ENCODE measurements at places on chromosomes 1 and 21.

DNA sequence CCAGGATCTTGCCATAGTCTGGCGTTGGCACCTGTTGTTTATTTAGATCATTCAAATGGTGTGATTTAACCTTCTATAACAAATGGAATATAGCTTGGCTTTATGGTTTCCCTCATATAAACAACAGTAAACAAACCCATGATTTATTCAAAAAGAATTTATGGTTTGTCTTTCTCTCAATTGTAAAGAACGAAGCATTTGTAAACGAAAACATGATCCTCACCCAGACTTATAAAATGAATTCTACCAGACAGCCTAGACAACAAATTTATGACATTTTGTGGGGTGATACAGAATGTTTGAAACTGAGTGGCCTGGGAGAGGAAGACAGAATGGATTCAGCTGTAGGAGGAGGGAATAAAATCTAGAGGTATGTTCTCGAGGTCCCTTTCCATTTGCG is 66.1 kb upstream of the PTGFR start:
- no peak for DNase-seq

DNA sequence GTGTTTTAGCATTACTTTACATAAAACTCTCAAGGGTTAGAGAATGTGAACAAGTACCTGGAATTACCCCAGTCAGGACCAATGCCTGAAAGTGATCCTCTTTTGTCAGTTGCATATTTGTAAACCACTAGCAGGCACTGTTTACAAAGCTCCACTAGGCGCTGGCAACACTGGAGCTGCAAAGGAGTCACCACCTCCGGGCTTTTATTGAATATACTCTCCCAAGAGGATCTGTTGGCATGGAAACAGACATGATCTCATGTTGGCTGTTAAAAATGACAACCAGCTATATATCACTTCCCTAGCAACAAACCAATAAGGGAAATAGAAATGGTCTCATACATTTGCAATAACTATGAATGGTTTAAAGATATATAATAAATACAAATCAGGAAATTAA is 116.0 kb downstream of the TTLL7 start:
- DNase-seq, result no peak

DNA sequence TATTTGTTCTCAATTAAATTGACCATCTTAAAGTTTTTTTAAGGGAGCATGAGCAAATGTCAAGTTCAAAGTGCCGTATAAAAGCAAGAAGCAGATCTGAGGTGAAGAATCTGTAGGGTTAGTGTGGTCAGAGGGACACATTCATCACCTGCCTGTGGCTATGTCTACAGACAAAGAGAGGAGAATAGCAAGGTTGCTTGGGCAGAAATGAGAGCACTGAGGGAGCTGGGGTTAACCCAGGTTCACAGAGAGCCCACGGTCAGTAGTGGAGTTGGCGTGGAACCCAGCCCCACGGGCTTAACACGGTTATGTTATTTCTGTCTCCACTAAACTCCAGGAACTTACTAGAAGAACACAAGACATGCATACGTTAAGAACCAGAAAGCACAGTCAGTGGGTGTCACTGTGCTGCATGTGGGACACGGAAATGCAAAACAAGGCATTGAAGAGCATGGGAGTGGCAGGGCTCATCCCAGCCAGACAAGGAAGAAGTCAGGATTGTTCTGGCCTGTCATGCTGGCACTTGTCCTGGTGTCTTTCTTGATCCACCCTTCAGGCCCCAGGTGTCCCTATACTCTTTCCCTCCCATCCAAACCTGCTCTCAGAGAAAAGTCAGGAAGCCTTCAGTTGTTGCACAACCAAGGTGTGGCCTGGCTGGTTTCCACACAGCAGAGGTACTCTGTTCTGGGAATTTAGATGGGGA is 95.5 kb upstream of the IVNS1ABP start:
- DNase-seq, result no peak

GRCh38 chr1:179144626-179145025 is 62.8 kb downstream of the TOR3A start:
- peak; percentile 18 for DNase-seq

GRCh38 chr1:32897082-32898049 is 3.8 kb downstream of the TMEM54 start:
- DNase-seq, result no peak

DNA sequence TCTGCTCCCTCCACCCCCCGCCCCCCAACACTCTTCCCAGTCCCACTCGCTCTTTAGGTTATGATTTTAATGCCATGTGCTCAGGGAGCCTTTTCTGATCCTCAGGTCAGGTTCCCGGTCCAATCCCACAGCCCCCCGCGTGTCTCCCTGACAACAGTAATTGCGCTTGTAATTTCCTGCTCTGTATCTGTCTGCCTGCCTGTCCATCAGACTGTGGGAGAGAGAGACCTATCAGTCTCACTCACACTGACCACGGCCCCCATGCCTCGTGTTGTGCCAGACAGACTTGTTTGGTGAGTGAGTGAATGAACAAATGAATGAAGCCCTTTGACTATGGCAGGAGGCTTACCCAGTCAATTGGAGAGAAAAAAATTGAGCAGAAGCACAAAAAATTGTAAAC is 50.8 kb upstream of the ECE1 start:
- no peak for DNase-seq

GRCh38 chr1:61605607-61606321 is 119.2 kb downstream of the TM2D1 start:
- peak; percentile 52 for DNase-seq

DNA sequence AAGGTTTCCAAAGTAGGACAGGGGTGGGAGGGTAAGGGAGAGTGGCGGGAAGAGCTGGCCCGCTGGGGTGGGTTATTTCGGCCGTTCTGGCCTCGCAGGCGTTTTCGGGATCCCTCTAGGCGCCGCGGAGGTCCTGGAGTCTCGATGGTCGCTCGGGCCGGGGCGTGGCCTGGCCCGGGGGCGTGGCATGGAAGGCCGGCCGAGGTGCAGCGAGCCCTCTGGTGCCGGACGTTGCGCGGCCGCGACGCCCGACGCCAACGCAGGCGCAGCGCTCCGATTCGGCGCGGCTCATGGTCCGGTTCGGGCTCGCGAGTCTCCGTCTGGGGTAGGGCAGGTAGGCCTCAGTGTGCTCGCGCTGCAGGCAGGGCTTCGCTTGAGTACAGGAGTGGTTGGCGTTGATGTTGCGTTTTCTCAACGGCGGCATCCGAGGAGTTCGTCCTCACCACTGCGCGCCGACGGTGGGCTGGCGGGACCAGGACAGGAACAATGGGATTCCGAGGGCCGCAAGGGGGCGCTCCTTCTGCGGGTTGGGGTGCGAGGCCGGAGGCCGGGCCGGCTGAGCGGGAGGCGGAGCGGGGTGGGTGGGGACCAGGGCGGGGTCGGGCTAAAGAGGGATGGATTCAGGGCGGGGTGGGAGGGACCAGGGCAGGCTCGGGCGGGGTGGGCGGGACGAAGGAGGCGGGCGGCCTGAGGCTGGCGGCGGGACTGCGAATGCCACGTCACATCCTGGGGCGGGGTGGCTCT is at the start of gene PGBD2:
Gene PGBD2 (plus strand): TSS at position 227 of the 744 bp plus-strand sequence. CDS start 7,628 bp downstream, outside the sequence.
- DNase-seq, result peak; percentile 97

DNA sequence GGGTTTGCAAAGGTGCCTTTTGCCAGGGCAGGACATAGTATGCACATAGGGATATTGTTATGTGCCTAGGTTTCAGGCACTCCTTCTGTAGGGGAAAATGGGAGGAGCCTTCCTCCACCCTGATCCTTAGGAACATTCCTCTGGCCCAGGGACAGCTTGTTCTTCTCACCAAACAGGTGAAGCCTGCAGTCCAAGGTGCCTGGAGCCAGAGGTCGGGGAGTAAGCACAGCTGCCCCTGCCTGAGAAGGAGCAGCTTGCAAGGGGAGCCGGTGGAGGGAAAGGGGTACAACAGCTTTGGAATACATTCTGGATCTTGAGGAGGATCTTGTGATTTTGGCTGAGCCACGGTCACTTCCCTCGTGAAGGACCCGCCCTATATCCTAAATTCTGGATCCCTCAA is 82.4 kb upstream of the CD1D start:
- DNase-seq, result no peak

GRCh38 chr1:67429011-67429527 is 1.1 kb downstream of the SERBP1 start:
- DNase-seq, result peak; percentile 54

GRCh38 chr1:103197216-103197615 is 88.9 kb upstream of the COL11A1 start:
- peak; percentile 72 for DNase-seq

DNA sequence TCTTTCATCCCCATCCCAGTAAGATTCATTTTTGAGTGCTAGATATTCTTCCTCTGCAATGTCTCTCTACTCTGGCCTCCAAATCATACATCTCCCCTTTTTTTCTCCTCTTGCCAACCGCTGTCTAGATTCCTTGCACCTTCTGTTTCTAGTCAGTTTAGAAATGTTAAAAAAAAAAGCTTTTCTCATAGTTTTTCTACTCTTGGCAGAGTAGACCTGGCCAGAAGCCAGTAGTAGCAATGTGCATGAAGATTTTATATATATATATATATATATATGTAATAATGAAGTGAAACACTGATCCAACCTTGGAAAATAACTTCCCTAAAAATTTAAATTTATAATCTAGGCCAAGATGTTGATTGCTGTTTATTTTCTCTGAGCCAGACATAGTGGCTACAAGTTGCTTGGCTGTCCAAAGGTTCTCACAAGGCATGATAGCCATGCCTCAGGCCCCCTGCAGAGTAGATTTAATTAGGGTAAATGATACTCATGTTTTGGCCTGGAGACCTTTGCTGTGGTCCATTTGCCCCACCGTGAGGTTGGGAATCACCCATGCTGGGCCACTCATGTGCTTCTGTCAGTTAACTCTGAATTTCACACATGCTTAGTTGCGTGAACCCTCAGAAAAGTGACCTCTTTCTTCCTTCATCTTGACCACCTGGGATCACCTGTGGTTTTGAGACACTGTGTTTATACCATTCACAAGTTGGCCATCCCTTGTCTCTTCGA is 103.4 kb upstream of the KCNE2 start:
- no peak for DNase-seq

DNA sequence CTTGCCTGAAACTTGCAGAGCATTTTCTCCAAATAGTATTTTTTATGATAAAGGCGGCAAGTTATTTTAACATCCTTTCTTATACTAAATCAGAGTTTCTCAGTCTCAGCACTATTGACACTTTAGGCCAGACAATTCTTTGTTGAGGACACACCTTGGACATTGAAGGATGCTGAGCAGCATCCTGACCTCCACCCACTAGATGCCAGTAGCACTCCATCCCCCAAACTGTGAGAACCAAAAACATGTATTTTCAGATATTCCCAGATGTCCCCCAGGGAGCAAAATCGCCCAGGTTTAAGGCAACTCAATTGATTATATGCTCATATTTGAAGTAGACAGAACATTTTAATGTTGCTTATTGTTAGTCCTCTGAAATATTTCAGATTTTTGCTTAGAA is 299.4 kb downstream of the ZP4 start:
- no peak for DNase-seq

DNA sequence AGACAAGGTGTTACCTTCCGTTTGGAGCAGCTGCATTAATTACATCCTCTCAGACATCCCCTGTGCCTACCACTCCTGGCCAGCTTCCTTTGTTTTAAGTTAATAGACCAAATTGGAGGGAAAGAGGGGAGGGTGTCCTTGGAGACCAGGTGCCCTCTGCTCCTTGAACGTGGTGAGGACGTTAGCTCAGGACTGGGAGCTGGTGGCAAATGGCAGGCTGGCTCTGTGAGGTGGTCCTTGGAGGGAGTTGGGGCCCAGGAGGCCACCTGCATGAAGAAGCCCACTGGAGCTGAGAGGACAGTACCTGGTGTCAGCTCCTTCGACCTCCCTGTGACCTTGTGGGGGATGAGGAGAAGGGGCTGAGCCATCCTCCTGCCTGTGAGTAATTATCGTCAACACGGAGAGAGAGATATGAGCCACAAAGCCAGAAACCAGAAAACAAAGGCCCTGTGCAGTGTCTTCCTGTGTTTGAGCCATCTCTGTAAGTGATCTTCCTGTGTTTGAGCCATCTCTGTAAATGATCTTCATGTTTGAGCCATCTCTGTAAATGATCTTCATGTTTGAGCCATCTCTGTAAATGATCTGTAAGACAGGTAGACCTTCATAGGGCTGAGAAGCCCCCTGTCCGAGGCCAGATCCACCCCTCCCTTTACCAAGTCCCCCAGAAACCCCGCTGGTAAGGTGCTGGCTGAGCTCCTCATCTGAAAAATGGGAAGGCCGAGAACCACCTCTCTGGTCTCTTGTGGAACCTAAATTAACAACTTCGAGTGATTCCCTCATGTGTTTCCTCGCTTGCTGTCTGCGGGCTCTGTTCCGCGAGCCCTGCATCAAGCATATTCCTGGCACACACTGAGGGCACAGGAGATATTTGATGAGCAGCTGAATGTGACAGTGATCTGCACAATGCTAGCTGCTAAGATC is 126.0 kb downstream of the CAMTA1 start:
- DNase-seq, result no peak

DNA sequence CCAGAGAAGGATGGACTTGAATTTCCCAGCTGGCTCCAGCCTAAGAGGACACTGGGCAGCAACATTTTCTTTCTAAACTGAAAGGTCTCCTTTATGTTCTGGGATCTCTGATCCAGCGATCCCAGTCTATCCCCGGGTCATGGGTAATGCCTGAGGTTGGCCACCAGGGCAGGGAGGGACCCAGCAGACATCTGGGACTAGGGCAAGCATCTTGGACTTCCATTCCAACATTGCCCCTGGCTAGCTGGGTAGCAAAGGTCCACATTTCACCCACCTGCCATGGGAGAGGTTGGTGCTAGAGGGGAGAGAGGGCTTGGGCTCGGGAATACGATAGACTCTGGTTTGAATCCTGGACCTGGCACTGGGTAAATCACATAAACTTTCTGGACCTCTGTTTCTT is 84.6 kb downstream of the LRRN2 start:
- no peak for DNase-seq

DNA sequence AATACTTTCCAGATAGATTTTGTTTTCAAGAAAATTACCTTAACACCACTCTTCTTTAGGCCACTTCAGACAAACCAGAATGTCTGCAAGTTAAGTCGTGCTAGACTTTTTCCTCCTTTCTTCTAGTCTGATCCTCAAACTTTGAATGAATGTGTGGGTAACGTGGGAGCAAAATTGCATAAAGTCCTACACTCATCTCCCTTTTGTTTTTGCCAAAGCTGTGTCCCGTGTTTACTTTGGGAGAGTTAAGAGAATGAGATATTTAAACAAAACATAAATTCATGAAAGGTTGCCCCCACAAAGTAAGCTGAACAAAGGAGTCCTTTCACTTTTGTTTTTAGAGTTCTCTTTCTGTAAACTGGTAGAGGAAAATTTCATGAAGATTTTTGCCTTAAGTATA is 16.9 kb upstream of the VAMP3 start:
- DNase-seq, result no peak

DNA sequence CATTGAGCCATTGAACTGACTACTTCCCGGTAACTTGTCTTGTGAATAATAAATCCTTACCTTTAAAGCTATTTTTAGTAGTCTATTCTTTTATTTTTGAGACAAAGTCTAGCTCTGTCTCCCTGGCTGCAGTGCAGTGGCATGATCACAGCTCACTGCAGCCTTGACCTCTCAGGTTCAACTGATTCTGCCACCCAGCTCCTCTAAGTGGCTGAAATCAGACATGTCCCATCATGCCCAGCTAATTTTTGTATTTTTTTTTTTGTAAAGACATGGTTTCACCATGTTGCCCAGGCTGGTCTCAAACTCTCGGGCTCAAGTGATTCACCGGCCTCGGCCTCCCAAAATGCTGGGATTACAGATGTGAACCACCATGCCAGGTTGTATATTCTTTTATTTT is 59.3 kb upstream of the PTGS2 start:
- DNase-seq, result no peak
